Activated CD4-positive, alpha-beta T cell treated with anti-CD3 and anti-CD28 coated beads, Interleukin-2, amount 50 U/mL, for 24 hours (primary cell): ENCODE measurements at places on chromosomes 6 and 20.

DNA sequence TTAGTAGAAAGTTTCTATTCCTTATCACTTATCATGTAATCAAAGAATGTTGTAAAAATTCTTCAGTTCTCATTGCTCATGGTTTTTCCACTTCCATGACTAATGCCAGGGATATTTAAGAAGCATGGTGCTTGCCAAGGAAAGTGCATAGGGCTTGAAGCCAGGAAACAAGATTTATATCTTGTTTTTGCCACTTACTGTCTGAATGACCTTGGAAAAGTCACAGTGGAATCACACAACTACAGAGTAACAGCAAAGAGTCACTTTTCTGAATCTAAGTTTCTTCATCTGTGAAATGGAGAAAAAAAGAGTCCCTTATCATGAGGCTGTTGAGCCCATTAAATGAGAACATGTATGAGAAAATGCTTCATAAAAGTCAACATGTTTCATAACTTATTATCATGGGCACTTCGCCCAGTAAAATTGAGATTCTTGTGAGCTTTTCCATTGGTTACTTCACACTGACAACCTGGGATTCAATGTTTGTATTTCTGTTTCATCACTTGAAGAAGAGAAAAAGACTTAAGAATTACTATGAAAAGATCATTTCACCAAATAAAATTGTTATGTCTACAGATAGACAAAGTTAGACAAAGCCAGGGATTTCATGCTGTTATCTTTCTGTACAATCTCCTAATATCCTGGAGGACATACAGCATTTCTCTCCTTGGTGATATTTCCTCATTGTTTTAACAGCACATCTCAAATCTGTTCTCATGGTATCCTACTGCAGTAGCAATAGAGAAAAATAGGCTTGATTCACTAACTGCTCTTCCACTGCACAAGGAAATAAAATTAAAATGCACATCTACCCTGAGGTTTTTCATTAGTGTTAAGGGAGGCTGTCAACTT is 7.6 kb upstream of the BMP5 start:
- no peak for DNase-seq

GRCh38 chr6:58198301-58198700 is 880.9 kb downstream of the PRIM2 start:
- DNase-seq, result no peak

DNA sequence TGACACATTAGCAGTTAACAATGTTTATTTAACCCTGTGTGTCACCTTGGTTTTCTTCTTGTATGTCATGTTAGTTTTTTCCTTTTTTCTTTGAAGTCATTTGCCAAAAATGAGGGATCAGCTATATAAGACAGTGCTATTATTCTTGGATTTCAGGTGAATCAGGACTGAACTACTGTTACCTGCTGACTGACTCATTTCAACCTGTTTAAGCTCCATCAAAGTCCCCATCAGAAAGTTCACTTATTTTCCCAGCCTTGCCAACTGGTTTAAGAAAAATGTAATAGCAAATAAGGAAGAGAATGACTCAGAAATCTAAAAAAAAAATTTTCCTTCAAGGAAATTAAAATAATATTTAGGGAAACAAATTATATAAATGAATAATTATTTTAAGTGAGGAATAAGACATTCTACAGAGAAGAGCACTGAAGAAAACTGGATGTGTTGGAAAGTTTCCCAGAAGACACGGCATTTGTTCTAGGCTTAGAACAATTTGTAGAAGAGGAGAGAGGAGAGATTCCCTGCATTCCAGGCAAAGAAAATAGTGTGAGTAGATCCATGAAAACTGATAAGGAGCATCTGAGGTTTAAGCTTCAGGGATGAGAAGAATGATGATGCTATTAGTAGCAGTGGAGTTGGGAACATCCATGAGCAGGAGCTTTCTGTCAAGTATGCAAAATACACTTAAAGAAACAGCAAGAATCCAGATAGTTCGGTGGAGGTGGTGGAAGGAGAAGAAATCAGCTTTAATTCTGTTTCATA is 84.9 kb upstream of the SIM1 start:
- DNase-seq, result no peak

- DNase-seq, result peak; percentile 42
Observed at GRCh38 chr20:46013829-46014516, 5.3 kb downstream of the MMP9 start.

DNA sequence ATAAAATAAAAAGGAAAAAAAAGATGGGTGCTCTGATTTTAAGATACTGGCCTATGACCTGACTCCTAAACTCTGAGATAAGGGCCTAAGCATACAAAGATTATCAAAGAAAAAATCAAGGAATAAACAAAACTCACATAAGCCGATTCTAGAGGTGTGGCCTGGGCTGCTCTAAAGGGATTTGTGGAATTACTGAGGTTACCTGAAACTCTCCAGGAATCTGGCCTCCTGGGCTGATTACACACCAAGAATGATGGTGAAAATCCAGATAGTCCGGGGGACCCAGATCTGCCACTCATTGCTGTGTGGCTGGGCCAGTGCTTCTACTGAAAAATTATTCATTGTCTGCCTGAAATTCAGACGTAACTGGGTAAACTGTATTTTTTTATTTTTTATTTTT is 122.7 kb upstream of the RNF24 start:
- DNase-seq, result no peak

DNA sequence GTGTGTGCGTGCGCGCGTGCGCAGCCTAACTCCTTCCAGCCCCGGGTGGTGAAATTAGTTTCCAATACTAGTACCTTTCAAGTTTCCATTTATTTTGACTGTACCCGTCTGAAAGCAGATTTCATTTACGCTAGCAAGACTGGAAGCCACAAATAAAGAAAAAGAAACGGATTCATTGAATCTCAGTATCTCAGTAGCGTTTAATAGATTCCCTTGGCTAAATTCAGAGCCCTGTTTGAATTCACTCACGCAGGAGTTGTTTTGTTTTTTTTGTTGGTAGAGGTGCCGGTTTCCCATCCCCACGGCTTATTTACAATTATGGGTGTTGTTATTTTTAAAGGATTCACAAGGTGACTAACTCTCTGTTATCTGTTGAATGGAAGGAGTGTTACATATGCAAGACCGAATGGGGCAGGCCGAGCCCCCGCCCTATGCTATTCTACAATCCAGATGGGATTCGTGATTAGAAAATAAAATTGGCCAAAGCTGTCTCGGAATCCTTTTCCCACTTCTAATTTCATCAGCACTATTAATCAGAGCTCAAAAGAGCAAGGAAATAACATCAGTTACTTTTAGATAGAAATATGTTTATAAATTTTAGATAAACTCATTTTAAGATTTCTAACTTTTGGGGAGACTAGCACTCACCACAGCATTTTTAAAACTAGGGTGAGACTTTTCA is 2.3 kb upstream of the INSM1 start:
- DNase-seq, result no peak

GRCh38 chr6:31574106-31575061 is 981 bp upstream of the TNF start:
- DNase-seq, result no peak

DNA sequence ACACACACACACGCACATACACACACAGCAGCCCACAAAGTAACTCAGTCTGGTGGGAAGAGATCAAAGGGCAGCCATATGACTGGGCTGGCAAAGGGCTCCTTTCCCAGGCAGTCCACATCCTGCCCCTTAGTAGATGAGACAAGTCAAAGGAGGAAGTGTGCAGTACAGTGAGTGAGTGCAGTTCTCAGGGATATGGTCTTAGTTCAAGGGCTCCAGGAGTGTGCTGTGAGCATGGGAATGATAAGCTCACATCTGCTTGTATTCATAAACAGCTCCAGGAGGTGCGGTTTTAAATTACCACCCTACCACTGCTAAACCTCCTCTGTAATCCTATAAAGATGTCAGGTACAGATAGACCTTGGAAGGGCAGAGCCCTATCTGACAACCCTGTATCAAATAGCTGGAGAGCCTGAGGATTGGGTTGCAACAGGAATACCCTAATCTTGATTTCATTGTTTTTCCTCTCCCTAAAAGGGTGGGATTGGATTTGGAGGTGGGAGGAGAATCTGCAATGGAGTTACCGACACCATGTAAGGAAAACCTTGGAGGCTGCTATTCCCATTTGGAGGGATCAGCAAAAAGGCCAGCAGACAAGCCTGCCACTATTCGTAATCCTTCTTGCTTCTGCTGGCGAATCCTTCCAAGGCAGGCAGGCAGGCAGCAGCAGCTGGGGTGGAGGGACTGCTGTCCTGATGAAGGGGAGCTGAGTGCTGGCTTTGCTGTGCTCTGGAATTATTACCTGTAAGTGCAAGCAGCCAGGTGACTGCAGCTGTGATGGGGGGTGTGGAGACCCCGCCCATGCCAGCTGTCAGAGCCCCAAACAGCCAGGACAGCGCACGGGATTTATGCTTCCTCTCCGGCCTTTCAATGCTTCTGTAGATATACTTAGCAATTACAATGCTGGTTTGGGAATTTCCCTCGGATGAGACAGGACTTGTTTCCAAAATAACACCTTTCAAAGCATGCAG is 342.7 kb downstream of the PRL start:
- DNase-seq, result no peak

DNA sequence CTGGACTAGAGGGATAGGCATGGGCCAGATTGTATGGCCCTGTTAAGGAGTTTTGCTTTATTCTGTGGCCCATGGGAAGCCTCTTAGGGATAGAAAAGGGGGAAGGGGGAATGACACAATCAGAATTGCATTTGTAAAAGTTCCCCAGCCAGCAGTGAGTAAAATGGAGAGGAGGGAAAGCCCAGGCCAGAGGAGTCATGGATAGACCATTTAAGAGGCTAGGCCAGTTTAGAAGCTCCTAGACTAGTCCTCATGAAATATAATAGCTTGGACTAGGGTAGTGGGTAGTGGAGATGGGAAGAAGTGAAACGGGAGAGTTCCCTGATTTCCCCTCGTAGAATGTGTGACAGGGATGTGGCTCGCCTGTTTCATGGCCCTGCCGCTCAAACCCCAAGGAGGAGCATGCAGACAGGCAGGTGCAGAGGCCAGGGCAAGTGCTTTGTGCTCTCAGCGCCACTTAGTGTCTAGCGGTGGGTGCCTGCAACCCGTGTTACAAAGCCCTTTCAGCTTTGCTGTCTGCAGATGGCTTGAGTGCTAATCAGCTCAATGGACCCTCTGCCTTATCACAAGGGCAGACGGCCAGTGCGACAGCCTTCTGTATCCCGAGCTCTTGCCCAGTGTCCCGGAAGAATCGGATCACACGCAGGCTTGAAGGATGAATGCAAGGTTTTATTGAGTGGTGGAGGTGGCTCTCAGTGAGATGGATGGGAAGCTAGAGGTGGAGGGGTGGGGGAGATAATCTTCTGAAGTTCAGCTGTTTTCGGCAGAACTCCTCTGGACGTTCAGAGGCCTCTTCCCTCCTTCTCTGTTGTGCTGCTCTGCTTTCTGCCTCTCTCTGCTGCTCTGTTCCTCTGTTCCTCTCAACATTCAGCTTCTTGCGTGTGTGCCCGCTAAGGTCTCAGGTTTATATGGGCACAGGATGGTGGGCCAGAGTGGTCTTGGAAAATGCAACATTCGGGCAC is 141.1 kb downstream of the CEP57L1 start:
- DNase-seq, result no peak

GRCh38 chr6:157339432-157339831 is 16.1 kb upstream of the TMEM242 start:
- no peak for DNase-seq

- no peak for DNase-seq
Observed at GRCh38 chr20:62064770-62065673, 659 bp downstream of the TAF4 start.

DNA sequence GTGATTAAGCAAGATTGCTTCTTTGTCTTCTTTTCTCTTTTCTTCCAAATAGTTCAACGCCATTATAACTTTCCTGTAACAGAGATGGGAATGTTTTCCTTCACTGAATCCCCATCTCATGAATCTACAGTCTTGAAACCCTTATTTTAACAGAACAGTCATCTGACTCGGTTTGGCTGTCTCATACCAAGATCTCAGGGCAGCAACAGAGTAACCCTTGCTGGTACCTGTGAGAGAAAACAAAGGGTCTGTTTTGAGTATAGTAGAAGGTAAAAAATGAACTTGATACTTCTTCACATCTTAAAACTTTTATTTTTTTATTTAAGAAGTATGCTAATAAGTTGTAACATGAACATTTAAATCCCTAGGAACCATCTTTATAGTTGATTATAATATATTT is 19.6 kb upstream of the DSE start:
- no peak for DNase-seq

- DNase-seq, result no peak
Observed at GRCh38 chr6:148263010-148263409, 79.6 kb upstream of the SASH1 start.

GRCh38 chr20:25726357-25726756 is 29.7 kb upstream of the ZNF337 start:
- no peak for DNase-seq

- no peak for DNase-seq
Observed at GRCh38 chr6:123000244-123000770, 4.3 kb downstream of the CLVS2 start.
